ENCODE measurements at places on chromosomes 3 and 15.

DNA sequence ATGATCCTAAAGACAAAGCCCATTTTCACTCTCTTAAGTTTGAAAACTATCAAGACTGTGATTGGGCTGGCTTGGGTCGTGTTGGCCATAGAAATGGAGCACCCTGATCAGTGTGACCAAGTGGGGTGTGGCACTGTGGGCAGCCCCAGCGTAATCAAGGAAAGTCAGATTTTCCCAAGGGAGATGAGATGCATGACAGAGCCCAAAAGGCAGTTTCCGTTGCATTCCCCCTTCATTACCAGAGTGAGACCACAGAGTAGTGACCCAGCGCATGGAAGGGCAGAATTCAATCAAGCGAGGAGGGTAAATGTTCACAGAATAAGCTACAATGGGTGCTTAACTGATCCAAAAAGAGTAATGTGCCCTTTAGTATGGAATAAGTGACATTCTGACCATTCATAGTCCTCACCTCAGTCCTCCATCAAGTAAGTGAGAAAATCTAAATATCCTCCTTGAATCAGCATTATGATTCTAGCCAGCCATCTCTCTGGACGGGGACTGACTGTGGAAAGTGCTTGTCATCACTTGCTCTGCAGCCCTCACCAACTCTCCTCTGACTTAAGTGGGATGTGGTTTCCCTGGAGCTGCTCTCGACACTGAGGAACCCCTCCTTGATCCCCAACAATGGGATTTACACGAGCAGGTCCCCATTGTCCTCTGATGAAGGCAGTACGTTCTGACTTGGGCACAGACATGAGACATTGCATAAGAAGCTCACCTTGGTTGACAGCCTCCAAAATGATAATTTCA is 430.5 kb downstream of the OCA2 start:
- DNase-seq = no peak

- DNase-seq = no peak
Observed at GRCh38 chr3:125594581-125595011, 701 bp downstream of the OSBPL11 start.

GRCh38 chr3:68072062-68072461 is 417.6 kb upstream of the SUCLG2 start:
- DNase-seq = no peak

DNA sequence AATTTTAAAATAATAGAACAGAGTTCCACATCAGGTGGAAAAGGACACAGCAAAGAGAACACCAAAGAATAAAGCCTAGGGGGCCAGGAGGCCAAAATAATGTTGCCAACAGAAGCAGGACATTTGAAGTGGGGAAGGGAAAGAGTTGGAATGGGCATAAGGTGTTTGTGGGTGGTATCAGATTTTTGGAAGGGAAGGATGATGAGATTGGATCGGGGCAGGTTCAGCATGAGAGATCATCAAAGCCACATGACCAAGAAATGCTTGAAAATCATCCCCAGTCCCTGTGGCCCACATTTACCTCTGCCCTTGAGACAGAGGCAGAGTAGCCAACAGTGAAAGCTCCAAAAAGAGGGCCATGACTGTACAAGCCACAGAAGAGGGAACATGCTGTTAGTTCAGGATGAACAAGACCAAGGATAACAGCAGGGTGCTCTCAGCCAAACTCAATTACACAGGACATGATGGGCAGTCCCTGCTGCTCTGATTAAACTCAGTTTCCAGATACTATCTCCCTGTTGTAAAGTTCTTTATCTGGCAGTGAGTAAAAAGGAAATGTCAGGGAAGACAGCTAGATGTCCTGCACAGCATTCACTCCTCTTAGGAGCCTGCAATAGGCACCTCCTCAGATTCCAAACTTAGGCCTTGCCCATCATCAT is 32.5 kb downstream of the RAB27A start:
- no peak for DNase-seq

- DNase-seq = no peak
Observed at GRCh38 chr3:196624907-196625306, 14.6 kb upstream of the NRROS start.

DNA sequence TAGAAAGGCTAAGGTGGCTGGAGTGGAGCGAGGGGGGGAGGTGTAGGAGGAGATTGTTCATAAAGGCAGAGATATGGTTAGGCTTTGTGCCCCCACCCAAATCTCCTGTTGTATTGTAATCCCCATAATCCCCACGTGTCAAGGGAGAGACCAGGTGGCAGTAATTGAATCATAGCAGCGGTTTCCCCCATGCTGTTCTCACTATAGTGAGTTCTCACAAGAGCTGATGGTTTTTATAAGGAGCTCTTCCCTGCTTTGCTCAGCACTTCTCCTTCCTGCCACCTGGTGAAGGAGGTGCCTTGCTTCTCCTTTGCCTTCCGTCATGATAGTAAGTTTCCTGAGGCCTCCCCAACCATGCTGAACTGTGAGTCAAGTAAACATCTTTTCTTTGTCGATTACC is 64.7 kb upstream of the CFAP161 start:
- DNase-seq = no peak

DNA sequence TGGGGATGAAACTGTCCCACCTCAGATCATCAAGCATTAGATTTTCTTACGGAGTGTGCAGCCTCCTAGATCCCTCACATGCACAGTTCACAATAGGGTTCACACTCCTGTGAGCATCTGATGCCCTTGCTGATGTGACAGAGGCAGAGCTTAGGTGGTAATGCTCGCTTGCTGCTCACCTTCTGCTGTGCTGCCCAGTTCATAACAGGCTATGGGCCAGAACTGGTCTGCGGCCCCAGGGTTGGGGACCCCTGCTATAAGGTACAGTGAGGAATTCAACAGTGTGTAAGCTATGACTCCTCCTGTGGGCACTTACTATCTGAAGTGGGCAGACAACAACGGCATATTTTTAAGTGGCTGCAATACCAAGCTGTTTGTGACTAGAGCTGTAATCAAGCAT is 187.9 kb upstream of the BHLHE40 start:
- DNase-seq = no peak

DNA sequence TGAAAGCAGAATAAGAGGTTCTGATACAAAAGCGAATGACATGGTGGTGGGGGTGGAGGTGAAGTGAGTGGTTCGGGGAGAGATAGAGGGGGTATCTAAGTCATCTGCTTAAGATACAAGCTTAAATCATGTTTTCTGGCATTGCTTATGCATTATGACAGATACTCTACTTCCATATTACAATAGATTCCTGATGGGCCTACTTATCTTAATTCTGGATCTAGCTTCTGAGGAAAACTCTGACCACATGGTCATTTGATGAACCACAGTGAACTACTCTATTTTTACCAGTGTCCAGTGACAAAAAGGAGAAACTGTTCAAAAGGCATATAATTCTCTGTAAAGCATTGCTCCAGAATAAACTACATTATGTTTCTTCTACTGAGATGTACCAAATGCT is 673.7 kb upstream of the CCDC54 start:
- no peak for DNase-seq

Data from NCI-H510A (cell line).